ENCODE measurements at places on chromosomes 4 and X. TPM values are rescaled to one million over a fixed set of nuclear protein-coding genes. Genes with fewer than 3 reads are reported as not detected.
A peak's percentile ranks its signal among the peaks of the same experiment; 100 is the strongest.

- no peak for DNase-seq
Measured at GRCh38 chr4:174528226-174528625, 5.9 kb upstream of the HPGD start.

GRCh38 chrX:150257353-150258175 lies 105.6 kb upstream of the MAMLD1 start:
- DNase-seq = no peak

- no peak for DNase-seq
Measured at GRCh38 chr4:120867506-120867905, 55.0 kb downstream of the PRDM5 start.

DNA sequence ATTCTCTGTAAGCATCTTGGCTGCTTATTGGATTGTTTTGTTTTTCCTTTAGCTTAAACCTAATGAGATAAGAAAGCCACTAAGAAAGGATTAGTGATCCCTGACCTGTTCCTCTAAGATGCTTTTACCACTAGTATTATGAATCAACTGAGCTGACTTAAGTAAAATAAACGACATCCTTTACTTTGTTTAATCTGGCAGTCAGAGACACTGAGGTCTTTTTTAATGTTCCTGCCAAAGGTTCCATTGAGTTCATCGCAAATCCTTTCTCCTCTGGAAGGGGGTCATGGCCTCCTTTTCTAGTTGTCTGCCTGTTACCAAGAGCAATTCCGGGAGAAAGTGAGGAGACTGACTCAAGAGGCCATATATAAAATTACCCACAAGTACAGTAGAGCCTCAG lies 1038.3 kb upstream of the SLIT2 start:
- DNase-seq = peak; percentile 86

ADGRG4 gene
- 0.14 TPM for total RNA-seq

PLA2G12A gene
- total RNA-seq = 17.8 TPM

DRD5 gene
- total RNA-seq = not detected

SAGE1 gene
- not detected for total RNA-seq

PABPC4L gene
- 0.58 TPM for total RNA-seq

DNA sequence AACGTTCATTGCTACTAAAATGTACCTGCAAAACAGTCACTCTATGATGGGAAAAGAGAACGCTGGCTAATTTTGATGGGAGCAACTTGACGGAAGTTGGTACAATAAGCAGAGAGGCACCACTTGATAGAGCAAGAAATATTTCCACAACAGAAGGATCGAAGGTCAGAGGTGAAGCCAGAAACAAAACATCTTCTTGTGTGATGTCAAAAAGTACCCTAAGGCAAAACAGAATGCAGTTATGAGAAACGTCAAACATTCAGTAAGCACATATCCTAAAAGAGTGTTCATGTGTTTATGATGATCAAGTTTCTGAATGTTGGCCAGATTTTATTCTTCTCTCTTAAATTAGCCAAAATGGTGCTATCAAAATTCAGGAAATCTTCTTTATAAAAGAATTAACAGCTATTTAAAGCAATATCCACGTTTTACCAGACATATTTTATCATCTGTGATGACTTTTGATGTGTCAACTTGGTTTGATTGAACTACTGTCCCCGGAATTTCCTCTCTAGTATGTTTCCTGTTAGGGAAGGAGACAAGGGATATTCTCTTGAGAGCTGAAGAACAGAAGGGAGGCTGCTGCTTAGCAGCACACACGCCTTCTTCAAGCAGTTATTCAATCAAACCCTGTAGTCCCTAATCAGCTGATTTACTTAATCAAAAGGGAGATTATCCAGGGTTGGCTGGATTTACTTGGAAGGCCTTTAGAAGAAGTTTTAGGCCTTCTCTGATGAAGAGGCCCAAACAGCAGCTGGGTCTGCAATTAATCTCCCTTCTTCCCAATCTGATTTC lies 15.7 kb downstream of the AASDH start:
- DNase-seq = no peak

DNA sequence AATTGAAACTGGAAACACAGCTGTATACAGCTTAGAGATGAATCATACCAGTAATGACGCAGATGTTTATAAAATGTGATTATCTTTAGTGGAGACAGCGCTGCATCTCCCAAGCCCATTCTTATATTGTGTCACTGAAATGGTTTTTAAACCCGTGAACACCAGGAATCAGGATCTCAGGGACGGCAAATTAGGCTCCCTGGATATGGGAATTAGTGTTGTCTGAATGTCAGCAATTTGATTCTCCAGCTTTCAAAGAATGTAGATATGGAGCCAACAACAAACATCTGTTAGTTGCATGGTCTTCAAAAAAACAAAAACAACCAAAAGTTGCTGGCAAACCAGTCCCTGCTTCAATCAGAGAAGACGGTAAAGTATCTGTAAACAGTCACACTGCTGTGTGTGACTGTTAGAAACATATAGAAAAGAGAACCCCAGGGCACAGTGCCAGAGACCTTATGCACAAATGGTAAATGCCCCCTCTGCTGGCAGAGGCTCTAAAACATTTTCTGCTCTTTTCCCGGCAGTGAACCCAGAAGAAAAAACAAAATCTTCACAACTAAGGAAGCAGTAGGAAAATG lies 351.9 kb upstream of the FTHL17 start:
- DNase-seq = peak; percentile 32

Measured in astrocyte (in vitro differentiated cells and primary cell).